DMS 273 treated with DMSO at 0.1 percent for 48 hours (cell line): ENCODE measurements at places on chromosomes 11 and 22.

DNA sequence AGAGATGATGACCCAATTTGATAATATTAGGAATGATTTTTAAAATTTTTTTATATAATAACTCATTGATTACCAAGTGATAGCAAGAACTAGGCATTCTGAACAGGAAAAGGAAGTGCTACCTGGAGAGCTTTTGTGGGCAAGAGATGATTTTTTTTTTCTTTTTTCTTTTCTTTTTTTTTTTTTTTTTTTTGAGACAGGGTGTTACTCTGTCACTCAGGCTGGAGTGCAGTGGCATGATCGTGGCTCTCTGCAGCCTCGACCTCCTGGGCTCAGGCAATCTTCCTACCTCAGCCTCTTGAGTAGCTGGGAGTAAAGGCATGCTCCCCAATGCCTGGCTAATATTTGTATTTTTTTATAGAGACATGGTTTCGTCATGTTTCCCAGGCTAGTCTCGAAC, 40.4 kb downstream of the TNRC6B start:
- DNase-seq = no peak

- no peak for DNase-seq
These were observed 16.7 kb downstream of the PHLDA2 start for GRCh38 chr11:2912498-2912897.

GRCh38 chr22:33898121-33898520, 22.2 kb downstream of the LARGE1 start:
- no peak for DNase-seq

DNA sequence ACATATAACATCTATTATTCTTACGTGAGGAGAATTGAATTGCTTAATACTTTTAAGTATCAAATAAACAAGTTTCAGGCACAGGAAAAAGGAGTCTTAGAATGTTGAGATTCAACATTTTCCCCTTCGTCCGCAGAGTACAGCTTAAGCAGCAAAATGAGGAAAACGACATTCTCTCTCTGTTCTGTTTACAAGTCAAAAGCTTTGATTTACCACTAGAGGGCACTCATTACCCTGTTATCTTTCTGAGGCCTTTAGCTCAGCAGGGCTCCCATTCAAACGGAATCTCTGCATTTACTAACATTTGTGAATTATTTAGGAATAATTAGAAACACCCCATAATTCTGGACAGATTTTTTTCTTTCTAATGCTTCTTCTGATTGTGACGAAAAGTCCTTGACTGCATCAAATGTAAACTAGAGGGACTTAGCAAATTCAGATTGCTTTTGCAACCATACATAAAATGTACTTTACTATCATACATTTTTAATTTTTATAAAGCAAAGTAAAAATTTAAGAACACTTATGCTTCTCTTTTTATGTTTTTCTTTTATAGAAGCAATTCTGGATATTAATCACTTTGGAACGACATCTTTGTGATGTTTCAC, 75.0 kb downstream of the JRKL start:
- peak; percentile 74 for DNase-seq

GRCh38 chr11:34318111-34319037, 39.4 kb downstream of the ABTB2 start:
- DNase-seq = no peak

GRCh38 chr11:36463781-36464180, 46.3 kb downstream of the TRAF6 start:
- no peak for DNase-seq

DNA sequence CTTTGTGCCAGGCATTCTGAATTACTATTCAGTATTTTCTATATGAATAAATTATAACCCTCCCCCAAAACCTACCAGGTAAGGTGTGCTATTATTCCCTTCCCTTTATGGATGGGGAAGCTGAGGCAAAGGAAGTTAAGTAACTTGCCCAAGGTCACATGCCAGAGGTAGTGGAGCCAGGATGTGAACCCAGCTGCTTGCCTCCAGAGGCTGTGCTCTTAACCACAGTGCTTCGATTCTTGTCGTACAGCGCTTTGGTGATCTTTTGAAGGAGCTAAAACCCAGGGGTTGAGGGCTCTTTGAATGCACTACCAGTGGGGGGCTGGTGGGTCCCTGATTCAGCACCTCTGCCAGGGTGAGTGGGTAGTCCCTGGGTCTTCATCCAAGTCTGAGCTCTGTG, 18.8 kb downstream of the MCM5 start:
- no peak for DNase-seq

- DNase-seq = no peak
These were observed 8.3 kb upstream of the SORL1-AS1 start for GRCh38 chr11:121460941-121461514.

DNA sequence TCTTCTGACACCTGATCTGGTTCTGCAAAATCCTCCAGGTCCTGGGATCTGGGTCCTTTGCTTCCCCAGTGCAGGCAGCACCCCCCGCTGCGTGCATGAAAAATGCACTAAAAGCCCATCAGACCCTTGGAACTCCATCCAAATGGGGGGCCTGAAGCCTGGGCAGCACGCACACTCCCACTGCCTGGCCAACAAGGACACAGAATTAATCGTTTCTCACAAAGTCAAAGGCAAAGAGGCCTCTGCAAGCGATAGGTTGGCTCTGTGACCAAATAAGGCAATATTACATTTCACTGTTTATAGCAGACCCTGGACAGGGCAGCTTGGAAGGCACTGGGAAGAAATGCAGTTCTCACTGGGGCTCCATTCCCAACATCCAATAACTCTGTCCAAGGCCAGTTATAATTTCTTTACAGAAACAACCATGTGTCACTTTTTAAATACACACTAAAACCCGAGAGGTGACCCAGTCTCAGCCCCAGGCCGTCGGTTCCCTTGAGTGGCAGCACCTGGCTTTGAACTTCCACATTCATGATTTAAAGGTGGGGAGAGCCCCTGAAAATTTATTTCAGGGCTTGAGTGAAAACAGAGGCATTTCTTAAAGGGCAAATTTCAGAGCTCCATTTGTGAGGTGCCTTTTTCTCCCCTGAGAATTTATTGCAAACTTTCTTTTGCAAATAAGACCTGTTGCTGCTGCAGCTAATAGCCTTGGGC, 114.4 kb upstream of the ANO1 start:
- DNase-seq = no peak

- no peak for DNase-seq
These were observed 95.9 kb upstream of the MTNR1B start for GRCh38 chr11:92873551-92873950.

- no peak for DNase-seq
These were observed 155.8 kb downstream of the CADM1 start for GRCh38 chr11:115348416-115348815.

DNA sequence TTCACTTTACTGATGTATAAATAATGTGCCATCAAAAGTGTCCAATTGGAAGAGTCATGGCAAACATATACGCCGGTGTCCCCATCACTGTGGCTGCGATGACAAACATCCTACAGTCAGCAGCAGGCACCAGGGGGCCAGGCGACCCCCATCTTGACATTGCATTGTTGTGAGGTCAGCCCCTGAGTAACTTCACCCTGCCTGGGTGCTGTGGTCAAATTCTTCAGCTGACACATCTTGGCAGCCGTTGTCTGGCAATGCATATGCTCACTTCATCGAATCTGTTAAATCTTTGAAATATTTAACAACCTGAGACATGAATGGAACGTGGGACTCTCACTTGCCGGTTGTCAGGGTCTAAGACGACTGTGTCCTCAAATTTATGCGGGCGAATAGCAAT, 430.9 kb downstream of the BRD1 start:
- no peak for DNase-seq

- DNase-seq = no peak
These were observed 65.6 kb downstream of the BUD13 start for GRCh38 chr11:116707161-116707629.

- DNase-seq = no peak
These were observed 9.2 kb upstream of the GAS2 start for GRCh38 chr11:22657101-22657694.

DNA sequence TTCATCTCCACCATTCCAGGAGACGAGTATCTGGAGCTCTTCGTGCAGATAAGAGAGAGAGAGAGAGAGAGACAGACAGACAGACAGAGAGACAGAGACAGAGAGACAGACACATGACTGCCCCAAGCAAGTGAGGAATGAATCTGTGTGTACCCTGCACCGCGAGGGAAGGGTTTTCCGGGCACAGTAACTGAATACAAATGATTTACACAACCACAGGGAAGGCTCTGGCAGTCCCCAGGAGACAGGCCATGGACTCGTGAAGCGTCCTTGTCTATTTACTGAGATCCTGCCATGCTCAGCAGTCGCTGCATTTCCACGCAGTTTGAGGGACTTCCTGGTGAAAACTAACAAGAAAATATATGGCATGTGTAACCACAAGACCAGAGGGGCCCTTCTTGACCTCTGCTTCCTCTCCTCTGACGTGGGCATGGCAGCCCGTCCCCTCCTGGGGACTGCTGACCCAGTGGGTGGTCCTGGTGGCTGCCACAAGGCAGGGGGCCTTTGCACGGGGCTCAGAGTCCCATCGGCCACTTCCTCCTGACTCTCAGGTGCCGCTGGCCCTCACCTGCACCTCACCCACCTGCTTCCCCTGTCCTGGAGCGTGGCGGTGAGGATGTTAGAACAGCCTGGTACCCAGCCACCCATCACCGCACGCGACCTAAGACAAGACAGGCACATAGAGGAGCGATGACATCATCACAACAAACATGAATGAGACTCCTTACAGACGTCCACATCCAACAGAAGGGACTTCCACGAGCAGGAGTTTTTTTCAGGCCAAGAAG, 75.9 kb downstream of the PHF21B start:
- DNase-seq = no peak

DNA sequence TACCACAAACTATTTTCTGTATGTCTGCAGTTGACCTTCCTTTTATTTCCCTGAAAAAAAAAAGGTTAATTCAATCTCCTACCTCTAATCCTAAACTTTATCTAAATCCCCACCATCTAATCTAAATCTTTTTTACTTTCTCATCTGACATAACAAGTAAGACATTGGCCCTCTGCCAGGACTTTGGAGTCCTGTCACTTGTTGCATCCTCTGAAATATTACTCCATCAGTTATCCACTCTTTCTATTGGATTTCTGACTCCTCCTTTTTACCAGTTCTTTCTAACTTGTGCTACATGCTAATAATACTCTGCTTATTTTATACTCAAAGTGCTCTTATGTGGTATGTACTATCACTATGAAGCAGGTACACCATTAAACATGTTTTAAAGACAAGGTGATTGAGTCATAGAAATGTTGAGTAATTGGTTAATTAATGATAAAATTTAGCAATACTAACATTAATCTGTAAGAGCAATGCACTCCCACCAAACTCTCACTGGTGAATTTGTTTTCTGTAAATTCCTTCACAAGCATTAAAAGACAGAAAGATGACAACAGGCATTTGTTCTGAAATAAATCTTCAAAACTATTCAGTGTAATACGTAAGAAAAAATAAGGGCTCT, 914.2 kb upstream of the RAG2 start:
- no peak for DNase-seq

- DNase-seq = no peak
These were observed 60.9 kb upstream of the SESN3 start for GRCh38 chr11:95291946-95292345.

DNA sequence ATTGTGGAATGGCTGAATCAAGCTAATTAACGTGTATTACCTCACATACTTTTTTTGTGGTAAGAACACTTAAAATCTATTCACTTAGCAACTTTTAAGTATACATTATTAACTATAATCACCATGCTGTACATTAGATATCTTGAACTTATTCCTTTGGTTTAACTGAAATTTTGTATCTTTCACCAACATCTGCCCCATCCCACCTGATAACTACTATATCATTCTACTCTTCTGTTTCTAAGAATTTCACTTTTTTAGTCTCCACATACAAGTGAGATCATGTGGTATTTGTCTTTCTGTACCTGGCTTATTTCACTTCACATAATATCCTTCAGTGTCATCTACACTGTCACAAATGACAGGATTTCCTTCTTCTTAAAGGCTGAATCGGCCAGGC, 17.1 kb upstream of the VWA5A start:
- DNase-seq = no peak

DNA sequence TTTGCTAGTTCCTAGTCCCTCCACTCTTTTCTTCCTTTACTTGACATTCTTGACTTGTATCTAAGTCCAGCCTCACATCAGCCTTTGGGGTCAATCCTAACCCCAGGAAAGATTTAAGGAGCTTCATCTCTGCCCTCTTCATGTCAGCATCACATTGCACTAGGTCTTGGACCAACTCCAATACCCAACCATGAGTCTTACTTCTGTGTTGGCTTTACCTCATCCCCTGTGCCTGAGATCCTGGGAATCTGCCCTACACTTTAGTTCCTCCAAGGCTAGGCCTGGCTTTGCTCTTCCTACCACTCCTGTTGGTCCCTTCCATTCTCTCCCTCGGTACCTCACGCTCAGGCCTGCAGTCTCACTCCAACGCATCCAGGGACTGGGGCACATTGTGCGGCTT, 117.0 kb downstream of the SLC1A2 start:
- no peak for DNase-seq

DNA sequence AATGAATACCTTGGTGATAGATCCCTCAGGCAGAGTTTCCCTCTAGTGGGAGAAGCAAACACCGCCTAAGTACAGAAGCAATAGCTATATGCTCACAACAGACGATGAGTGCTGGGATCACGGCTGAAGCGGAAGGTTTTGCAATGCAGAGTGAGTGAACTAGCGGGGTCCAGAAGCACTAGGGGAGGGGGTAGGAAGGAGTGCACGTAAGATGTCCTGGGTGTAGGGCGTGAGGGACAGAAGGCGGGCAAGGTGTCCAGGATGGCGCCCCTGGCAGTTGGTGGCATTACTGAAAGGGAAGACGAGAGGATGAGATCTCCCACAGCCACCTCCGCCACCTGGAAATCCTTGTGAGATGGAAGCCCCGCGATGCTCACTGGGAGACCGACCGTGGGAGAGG, 81.0 kb downstream of the ETS1 start:
- no peak for DNase-seq

- no peak for DNase-seq
These were observed 7.3 kb upstream of the FXYD2 start for GRCh38 chr11:117831661-117832415.

- no peak for DNase-seq
These were observed 152.8 kb upstream of the NTM start for GRCh38 chr11:131217313-131218310.
